AG04449 (cell line): ENCODE measurements at places on chromosomes 3 and 15.
A peak's percentile ranks its signal among the peaks of the same experiment; 100 is the strongest.

GRCh38 chr3:19645093-19645492, 288.9 kb downstream of the EFHB start:
- no peak for DNase-seq

DNA sequence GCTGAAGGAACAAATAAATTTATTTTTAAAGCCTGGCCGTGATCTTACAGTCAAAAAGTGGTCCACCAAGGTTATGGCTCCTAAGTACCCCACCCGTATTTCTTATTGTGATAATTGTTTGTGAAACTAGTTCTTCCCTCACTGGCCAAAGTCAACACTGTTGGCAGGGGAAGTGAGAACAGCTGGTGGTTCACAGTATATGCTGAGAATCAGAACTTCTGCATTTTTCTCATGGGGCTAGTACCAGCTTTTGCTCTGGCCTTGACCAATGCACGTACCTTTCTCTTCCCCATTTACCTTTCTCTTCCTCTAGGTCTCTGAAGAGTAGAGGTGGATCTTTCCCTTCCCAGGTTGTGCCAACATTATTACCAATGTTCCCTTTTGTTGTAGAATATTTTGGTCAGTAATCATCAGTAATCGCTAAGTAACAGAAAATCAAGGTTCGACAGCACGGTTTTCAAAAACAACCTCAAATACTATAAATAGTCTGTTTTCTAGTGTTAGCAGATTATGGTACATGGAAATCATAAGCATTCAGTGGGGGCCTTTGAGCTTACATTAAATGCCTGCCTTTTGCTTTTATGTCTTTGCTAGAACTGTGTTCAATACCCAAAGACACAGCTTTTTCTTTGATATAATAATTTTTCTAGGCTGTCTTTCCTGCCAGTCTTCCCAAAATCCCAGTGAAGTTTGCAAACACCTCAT, 268.0 kb downstream of the LPP start:
- DNase-seq = no peak

DNA sequence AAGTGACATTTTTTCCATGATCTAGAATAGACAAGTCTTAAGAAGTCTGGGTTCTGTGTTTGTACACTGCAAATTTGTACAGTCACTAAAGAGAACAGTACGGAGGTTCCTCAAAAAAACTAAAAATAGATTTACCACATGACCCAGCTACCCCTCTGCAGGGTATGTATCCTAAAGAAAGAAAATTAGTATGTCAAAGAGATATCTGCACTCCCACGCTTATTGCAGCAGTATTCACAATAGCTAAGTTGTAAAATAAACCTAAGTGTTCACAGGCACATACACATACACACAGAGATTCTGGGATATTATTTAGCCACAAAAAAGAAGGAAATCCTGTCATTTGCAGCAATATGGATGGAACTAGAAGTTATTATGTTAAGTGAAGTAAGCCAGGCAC, 120.4 kb downstream of the ZIC1 start:
- DNase-seq = no peak

DNA sequence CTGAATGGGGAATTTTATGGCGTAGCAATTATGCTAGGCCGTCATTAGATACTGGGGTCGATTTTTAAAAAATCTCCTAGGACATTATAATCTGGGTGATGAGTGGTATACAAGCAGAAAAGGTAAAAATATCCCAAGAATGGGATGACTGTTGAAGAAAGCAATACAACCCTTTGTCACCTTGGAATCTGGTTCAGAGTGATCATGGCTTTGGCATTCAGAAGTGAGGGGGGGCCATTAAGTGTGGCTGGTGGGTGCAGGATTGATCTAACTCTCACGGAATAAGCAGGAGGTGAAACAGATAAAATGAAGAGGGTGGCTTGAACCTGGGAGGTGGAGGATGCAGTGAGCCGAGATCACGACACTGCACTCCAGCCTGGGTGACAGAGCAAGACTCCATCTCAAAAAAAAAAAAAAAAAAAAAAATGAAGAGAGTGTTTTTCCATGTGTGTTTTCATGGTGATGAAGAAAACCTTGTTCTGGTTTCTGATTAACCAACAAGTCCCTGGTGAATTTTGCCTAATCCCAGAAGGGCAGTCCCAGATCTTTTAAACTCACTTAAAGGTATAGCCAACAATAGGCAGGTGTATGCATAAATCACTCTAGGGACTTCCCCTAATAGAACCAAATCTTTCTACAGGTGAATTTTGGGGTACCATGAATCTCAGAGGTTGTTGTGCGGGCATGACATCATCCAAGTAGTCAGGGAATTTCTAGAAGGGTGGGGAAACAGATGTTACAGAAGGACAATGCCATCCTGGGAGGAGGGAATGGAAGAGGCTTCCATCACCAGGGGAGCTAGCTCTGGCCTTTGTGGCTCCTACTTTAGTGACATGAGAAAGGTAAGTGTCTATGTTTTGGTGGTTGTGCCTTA, 3.1 kb upstream of the RAD54L2 start:
- DNase-seq = no peak

DNA sequence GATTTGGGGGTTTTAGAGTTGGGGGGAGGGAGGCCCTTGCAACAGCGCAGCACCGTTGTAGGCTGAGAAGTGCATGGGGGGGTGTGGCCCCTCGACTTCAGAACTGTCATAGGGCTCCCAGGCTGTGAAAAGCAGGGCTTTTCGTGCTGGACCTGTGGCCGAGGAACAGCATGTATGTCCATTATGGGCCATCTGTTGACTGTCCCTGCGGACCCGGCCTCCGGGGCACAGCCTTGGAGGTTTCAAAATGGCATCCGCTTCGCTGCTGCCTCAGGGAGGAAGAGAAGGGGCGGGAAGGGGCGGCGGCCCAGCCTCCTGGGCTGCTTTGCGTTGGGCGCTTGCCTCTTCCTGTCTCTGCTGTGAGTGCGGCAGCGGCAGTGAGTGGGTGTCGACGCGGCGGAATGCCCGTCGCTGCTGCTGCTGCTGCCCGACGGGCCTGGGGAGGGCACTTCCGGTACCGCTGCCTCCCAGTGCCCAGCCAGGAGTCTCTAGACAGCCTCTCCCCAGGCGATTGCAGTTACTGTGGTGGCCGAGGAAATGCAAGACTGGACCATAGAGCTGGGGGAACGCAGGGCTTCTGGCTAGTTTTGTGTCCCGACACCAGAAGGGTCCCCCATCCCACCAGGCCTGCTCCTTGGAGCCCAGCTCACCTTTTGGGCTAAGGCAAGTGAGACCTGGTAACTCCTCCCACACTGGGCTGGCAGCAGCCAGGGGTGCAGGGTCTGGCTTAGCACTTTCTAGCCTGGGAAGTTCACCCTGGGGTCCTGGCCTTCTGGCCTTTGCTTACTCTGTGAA, 1.9 kb downstream of the GNAI2 start:
- DNase-seq = no peak

DNA sequence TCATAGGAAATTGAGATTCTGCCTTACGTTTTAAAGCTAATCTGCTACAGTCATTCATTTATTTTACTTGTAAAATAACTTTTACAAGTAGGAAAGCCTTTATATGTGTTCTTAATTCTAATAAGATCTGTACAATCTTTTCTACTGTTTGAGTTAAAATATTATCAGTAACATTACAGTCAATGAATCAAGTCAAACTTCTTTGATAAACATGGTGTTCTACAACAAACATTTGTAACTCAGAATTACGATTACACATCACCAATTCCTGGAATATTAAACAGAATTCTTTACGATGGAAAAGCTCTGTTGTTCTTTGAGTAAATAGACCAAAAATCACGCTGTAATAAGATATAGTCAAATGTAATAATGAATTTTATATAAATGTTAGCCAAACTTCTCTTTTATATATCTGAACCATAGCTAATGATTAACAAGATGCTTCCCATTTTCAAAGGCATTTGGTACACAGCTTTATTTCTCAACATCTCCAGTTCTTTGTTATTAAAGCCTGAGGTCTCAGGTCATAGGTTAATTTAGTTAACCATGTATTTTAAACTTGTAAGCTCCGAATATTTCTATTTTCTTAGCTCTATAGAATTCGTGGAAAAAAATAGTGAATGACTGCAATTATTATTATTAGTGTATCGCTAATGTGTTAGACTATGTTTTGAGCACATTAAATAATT, 232.4 kb downstream of the NAALADL2 start:
- DNase-seq = no peak

GRCh38 chr3:41200669-41201021, 1.3 kb downstream of the CTNNB1 start:
- no peak for DNase-seq

GRCh38 chr15:55494931-55495330, 13.1 kb downstream of the DNAAF4 start:
- no peak for DNase-seq

GRCh38 chr3:65439641-65440284, 599.0 kb downstream of the MAGI1 start:
- no peak for DNase-seq

DNA sequence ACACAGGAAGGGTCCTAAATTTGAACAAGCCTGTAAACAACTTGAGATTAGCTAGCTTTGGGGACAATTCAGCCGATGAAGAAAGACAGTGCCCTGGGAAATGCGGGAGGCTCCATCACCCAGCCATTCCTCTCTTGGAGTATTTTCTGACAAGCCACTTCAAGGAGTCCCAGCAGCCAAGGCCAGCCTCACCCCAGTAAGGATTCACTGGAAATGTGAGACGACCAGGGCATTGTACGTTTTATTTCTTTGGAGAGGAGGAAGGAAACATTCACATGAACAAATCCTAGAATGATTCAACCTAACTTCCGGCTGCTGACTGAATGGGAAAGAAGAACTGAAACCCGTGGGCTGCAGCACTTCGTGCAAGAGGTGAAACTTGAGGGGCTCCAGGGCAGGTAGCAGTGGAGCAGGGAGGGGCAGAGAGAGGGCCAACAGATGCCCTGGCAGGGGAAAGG, 116.4 kb upstream of the ARHGEF3 start:
- no peak for DNase-seq

DNA sequence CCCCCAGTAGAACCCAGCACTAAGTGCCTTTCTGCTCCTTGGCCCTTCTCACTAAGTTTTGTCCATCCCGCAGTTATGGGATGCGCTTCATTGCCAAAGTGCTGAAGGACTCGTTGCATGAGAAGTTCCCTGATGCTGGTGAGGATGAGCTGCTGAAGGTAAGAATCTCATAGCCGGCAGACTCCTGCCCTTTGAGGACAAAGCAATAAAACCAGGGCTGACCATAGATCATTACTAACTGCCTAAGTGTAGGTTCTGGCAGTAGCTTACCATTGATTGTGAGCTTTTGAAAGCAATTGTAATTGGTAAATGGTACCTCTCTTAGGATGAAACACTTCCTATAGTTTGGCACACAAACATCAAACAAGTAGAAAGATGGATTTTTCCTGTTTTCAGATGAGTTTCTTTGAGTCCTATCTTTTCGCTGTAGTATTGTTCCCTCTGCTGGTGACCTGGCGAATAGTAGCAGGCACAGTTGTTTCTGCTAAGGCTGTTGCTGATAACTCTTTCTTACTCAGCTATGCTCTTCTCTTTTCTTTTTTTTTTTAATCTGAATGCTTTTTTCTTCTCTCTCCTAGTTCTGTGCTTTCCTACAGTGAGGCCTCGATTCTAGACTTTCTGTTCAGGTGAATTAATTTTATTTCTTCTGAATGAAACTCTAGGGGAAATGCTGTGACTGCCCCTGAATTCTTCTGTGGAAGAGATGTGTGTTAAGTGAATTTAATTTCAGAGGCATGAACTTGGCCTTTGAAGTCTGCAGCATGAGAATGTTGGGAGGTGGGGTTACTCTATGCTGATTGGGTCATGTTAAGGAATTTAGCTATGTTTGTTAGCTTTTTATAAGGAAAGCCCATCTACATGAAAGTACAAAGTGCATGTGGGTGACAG, 47.4 kb upstream of the CRTC3 start:
- DNase-seq = no peak

- DNase-seq = no peak
These were observed 34.4 kb downstream of the PAQR9 start for GRCh38 chr3:142929109-142929508.

DNA sequence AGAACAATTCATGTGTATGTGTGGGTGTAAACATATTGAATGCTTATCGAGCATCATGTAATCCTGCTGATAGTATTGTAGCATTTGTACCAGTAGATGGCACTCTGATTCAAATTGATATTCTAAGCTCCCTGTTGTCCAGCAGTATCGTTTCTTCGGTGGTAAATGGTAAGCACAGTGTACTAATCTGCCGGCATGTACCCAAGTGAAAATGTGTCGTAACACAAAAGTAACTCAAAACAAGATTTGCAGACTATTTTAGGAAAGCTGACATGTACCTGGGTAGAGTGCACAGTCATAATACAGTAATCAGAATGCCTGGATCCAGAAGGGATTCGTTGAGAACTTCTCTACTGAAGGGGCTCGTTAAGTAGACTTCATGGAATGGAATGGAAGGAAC, 31.7 kb upstream of the MNS1 start:
- peak; percentile 14 for DNase-seq

DNA sequence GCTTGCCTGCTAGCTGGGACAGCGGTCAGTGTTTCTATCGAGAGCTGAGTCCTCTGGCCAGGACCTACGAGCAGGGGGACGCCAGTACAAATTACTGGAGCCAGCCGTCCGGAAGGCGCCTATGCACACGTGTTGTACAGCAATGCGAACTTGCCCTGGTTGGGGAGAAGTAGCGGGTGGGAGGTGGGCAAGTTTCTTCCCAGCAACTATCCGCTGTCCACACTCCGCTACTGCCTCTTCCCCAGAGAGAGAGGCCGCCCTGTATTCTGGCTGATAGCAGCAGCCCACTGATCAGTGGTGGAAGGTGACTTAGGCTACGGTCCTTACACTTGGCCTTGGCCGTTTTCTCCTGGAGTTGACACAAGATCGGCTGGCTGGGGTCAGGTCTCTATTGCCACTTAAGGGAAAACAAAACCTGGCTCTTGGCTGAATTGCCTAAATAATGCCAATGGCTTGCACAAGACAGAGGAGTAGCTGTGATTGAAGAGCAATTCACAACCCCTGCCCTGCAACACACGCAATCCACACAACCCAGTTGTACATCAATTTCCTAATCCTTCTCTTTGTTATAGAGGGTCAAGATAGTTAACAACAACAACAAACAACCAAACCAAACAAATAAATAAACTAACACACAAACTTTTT, 12.8 kb upstream of the SHC4 start:
- DNase-seq = no peak

GRCh38 chr15:71334873-71335272, 219.6 kb downstream of the THSD4 start:
- no peak for DNase-seq

GRCh38 chr3:192570821-192571791, 156.2 kb downstream of the FGF12 start:
- DNase-seq = no peak

DNA sequence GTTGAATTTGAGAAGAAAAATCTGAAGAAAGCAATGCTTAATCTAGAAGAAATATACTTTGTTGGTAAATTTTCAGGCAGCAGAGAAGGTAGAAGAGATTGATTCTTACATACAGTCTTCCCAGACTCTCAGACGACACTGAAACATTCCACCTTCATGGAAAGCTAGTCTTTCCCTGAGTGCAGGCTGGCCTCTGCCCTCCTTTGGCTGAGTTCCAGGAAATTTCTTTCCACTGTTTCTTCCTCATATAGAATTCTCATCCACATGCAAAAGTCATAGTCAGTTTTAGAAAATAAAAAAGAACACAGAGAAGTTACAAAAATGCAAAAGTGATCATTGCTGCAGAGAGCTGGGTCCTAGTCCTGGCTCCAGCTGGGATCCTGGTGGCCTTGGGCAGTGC, 142.5 kb upstream of the PRR23C start:
- no peak for DNase-seq
